LHCN-M2 (cell line): ENCODE measurements at places on chromosomes 4 and X. TPM values are rescaled to one million over a fixed set of nuclear protein-coding genes. Genes with fewer than 3 reads are reported as not detected.

DNA sequence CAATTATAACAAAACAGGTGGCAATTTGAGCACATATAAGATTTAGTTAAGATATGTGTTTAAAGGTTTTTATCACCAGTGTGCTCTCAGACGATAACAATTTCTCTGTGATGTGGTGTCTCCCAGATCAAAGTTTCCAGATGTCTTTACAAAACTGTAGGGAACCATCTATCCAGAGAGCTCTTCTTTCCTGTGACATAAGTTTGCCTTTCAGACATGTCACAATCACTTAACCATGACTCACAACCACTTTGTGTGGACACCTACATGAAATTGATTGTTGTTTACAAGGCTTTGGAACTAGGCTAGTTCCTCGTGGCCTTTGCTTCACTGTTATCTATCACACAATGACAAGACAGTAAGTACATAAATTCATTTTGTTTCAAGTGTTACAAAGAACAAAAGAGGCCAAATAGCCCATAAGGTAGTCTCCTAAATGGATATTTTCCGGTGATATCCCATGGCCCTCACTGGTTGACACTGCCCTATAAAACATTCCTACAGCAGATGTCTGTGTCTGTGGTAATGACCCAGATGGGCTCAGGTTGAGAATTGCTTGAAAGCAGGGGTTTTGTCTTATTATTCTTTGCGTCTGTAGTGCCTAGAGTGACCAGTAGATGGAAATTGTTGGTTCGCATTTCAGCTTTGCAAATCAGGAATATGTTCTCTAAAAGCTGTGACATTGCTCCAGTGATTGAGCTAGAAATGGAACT, 297.8 kb upstream of the FAM241A start:
- DNase-seq, result peak; percentile 19

GRCh38 chr4:112840061-112840460, 203.1 kb downstream of the LARP7 start:
- peak; percentile 30 for DNase-seq

GRCh38 chrX:140766024-140766611, 56.6 kb downstream of the LINC00632 start:
- peak; percentile 64 for DNase-seq

Gene GRIA3
- not detected in 2 replicates for total RNA-seq
